ENCODE measurements at places on chromosomes 7 and 10.

- DNase-seq, result no peak
Observed at GRCh38 chr7:42203336-42203735, 33.7 kb downstream of the GLI3 start.

DNA sequence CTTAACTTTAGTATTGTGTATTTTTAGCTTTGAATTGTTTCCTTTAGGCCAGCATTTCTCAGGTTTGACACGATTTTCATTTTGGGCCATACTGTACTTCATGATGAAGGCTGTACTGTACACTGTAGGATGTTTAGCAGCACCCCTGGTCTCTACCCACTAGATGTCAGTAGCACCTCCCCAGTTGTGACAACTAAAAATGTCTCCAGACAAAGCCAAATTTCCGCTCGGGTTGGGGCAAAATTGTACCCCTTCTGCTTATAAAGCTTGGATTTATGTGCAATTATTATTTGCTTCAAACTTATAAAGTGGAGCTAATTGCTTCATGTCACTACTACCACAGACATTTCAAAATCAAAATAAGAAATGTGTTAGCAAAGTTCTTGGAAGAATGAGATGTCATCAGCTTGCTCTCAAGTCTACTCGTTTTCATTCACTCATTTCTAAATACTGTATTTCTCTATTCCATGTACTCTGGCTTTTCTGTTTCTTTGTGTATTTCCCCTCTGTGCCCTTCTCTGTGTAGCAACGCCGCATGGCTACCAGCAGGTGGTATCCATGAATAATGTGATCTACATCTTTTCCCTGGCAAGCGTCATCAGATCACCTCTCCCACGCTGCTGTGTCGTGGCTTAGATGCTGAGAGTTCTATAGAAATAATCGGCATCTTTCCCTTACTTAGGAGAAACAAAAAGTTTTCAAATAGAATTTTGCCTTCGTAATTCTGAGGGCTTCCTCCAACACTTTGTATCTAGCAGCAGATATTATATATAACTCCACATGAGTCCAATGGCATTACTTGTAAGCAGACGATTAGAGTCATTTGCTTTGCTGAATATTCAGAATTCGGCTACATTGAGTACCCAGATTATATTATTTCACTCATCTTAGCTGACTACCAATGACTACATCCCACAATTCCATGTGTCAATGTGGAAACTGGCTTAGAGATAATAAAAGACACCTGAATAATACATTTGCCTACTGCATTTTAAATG, 47.8 kb upstream of the CALCR start:
- peak; percentile 45 for DNase-seq

GRCh38 chr7:76044375-76044865, 3.4 kb downstream of the STYXL1 start:
- no peak for DNase-seq

- DNase-seq, result no peak
Observed at GRCh38 chr7:158053183-158053915, 534.3 kb downstream of the PTPRN2 start.

- peak; percentile 34 for DNase-seq
Observed at GRCh38 chr7:768881-769504, 41.9 kb upstream of the PRKAR1B start.

DNA sequence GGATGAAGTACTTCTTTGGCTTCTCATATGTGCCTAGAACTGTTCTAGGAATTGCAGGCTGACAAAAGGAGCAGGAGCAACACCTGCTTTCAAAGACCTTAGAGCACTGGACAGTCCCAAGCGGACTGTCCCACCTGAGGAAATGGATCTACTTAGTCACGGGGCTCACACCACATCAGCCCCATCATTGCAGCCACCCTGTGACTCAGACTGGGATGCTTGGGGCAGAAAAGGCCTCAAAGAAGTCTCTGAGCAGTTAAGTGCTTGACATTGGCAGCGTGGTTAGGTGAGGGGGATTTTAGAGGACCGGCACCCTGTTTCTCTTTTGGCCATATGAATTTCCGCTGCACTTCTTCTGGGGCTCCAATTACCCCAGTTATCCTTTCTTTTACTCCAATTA, 256.6 kb downstream of the USP6NL start:
- no peak for DNase-seq

- no peak for DNase-seq
Observed at GRCh38 chr10:133475425-133475734, 21.6 kb downstream of the SCART1 start.

DNA sequence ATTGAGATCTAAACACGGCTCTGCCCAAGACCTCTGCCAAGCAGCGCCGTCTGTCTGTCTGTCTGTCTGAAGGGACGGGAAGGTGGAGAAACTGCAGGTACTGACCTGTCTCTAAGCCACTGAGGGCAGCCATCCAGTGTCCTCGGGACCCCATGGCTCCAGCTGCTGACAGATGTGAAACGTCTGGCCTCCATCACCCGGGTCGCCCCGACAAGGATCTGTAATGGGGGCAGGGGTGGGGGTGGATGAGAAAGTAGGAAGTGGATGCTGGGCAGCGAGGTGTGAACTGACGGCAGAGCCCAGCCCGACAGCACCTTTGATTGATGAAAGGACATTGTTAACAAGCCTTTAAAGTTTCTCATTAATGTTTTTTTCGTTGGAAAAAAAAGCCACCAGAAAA, 193.1 kb downstream of the EBF3 start:
- no peak for DNase-seq

DNA sequence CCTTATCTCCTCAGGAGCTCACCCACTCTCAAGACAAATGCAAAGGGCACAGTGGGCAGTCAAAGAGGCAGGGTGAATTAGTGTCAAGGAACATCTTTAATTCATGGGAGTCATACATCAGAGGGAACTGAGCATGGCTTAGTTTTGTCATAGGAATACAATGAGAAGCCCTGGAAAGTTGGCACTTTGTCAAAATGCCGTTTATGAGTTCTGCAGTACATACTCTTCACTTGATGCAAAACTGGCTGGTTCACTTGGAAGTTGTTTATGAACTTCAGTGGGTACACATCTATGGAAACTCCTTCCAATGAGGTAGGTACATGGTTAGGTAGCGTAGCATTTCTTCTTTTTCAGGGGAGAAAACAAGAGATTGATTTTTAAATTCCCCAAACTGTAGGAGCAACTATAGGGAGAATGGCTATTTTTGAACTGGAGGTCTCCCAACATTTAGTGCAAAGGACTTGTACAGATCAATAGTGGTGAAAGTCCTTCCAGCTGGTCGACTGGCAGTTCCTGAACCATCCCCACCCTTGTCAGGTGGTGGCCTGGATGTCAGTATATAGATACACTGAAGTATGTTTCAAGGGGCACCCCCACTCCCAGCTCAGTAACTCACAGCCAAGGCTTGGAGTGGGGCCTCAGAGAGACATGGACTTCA, 580.5 kb downstream of the REEP3 start:
- no peak for DNase-seq

DNA sequence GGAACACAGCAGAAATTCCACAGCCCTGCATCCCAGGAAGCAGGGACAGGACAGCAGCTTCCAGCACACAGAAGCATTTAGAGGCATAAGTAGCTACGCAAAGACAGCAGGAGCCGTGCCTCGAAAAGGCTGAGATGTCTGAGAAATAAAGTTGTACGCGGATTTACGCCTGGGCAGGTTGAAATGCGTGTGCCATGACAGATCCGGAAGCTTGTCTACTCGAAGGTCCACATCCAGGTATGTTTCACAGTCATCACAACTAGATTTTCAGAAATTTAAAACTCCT, 26.1 kb downstream of the DIP2C start:
- DNase-seq, result no peak

- DNase-seq, result peak; percentile 45
Observed at GRCh38 chr7:101162551-101163278, 2.7 kb downstream of the VGF start.

GRCh38 chr10:48492201-48492600, 112.7 kb downstream of the ARHGAP22 start:
- DNase-seq, result no peak
